ENCODE measurements at places on chromosomes 5 and 9. TPM values are rescaled to one million over a fixed set of nuclear protein-coding genes. Genes with fewer than 3 reads are reported as not detected.
A peak's percentile ranks its signal among the peaks of the same experiment; 100 is the strongest.

DNA sequence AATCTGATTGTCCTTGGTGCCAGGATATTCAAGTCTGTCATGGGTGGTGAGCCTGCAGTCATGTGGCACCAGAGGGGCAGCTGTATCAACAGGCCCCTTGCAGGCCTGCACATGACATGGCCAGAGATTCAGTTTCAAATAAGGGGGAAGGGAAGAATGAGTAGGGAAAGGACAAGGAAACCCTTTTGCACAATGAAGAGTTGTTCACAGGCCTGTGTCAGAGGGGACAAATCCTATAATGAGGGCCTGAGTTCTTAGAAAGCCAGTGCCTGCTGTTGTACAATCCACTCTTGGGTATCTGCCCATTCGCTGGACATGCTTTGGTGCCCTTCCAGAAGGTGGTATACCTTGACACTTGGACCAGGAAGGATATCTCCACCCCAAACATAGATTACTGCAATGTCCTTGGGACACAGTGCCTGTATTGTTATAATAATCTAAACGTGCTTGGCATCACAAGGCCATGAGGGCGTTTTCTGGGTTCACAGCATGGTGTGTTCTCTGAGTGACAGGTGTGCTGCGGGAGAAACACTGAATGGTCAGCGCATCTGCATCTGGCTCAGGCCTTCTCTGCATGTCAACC, 1.9 kb upstream of the TMEM171 start:
- DNase-seq = no peak

- DNase-seq = no peak
Measured at GRCh38 chr5:17452936-17453335, 45.1 kb upstream of the TAF11L2 start.

DNA sequence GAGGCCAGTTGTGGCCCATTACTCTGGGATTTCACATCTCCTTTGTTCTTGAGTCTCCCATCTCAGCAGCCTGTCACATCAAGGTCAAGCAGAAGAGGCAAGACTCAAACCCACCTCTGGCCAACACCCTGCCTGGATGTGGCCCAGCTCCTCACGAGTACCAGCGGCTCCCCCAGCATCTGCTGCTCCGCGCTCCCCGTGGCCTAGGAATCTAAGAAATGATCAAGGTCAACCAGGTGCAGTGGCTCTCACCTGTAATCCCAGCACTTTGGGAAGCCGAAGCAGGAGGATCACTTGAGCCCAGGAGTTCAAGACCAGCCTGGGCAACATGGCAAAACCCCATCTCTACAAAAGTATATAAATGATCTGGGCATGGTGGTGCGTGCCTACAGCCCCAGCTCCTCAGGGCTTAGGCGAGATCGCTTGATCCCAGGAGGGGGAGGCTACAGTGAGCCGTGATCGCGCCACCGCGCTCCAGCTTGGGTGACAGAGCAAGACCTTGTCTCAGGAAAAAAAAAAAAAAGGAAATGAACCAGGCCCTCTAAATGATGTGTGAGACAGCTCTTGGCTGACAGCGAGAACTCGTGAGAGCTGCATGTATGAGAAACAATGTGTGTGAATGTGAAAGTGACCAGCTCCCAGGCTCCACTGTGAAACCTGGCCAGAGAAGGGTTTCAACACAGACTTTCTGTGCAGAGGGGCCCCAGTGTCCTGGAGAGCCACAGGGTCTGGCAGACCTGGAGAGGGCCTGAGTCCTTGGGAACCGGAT, 61.6 kb upstream of the ANGPTL2 start:
- DNase-seq = peak; percentile 58

Gene BARHL1
- total RNA-seq = not detected

- DNase-seq = no peak
Measured at GRCh38 chr5:75303419-75303818, 33.6 kb upstream of the HMGCR start.

Gene MUSK
- total RNA-seq = 1.6 TPM

DNA sequence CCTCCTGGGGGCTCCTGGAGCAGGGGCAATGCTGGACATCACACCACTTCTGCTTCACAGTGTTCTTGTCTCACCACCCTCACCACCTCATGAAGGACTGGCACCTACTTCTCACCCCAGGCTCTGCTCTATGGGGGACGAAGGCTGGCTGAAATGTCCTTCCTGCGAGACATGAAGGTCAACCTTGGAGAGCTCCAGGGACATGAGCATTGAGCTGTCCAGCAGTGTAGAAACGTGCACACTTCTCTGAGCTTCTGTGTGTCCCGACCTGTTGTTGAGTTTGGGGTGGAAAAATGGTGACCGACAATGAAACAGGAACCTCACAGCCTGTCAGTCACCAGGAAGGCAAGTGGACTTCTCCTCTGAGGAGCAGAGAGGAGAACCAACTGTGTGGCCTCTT, 68.6 kb upstream of the ADAMTS16 start:
- no peak for DNase-seq

All from aorta (tissue), 5 donors.